ENCODE measurements at places on chromosomes 5 and 9. TPM values are rescaled to one million over a fixed set of nuclear protein-coding genes. Genes with fewer than 3 reads are reported as not detected.

Gene ANKRD34B
- 0.05 TPM for total RNA-seq

Gene DMRTA1
- total RNA-seq, result 2.7 TPM

GRCh38 chr5:8954801-8955200 is 591.1 kb downstream of the SEMA5A start:
- H3K4me3 ChIP-seq, result no peak overlapping the region
- DNase-seq, result no peak
- H3K36me3 ChIP-seq, result no peaks in the 10 kb centered on the region
- H3K4me1 ChIP-seq, result peaks cover 21% of the 10 kb centered on the region

Gene CDO1
- 27.6 TPM for total RNA-seq

DNA sequence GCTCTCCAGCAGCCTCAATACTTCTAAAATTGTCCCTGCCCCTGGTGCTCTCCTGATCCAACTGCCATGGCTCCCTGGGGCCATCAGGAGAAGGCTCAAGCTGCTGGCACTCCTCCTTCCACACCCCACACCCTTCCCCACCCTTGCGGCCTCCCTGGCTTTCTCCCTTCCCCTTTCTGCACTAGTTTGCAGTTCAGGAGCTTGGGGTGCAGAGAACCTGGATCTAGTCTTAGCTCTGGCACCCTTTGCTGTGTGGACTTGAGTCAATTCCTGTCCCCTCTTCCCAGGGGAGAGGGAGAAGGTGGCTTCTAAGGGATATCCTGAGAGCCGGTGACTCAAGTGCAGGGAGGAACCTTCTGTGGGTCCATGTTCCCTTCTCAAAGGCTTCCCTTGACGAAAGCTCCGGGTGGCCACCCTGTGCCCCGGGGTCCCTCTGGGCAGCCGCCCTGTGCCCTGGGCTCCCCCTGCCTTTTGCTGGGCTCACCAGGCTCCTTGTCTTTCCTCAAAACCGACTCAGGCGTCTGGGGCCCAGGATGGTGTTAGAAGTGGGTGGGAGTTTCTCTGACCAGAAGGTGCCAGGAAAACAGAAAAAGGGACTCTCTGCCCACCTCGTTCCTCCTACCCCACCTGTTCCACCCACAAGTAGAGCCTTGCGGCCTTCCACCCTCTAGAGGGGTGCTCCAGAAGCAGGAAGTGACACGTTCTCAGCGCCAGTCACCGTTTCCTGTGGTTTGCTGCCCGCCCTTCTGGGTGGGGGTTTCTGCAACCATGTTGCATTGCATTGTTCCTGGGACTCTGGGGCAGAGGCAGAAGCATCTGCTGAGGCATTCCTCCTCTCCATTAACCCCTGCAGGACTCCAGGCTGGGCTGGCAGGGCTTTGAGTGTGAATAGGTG is 15.0 kb downstream of the GLIPR2 start:
- no peaks in the 10 kb centered on the region for H3K27me3 ChIP-seq
- H3K36me3 ChIP-seq, result peaks cover 5% of the 10 kb centered on the region
- no peak for DNase-seq
- no peak overlapping the region for H3K4me3 ChIP-seq

DNA sequence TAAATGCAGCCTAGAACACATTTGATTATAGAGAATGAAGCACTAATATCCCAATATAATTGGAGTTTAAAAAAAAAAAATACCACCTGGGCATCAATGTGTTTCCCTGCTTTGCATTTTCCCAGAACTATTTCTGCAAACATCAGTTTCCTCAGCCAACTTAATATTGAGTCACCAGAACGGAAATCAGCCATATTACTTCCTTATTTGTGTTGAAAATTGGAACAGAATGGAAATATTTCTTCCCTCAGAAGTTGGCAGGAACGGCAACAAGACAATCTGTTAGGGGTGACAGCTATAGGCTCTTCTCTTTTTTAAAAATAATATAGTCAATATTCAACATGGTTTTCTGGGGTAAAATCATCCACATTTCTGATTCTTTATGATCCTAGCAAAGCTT is 4.0 kb downstream of the MFAP3 start:
- no peak overlapping the region for H3K4me3 ChIP-seq
- DNase-seq, result no peak
- H3K36me3 ChIP-seq, result no peaks in the 10 kb centered on the region
- peaks cover 21% of the 10 kb centered on the region for H3K4me1 ChIP-seq

Gene BTNL8
- not detected for total RNA-seq

- peaks cover 7% of the 10 kb centered on the region for H3K27me3 ChIP-seq
- H3K36me3 ChIP-seq, result peaks cover 4% of the 10 kb centered on the region
- H3K27ac ChIP-seq, result no peak overlapping the region
- H3K4me1 ChIP-seq, result peaks cover 43% of the 10 kb centered on the region
These were observed 111.9 kb downstream of the NTRK2 start for GRCh38 chr9:84781458-84781857.

Gene SOHLH1
- total RNA-seq, result not detected

Gene SOX30
- not detected for total RNA-seq

- H3K27me3 ChIP-seq, result no peaks in the 10 kb centered on the region
- H3K4me3 ChIP-seq, result no peak overlapping the region
- no peak overlapping the region for H3K27ac ChIP-seq
- H3K4me1 ChIP-seq, result no peaks in the 10 kb centered on the region
- no peak for DNase-seq
- no peaks in the 10 kb centered on the region for H3K36me3 ChIP-seq
These were observed 1237.8 kb upstream of the ACO1 start for GRCh38 chr9:31146485-31147166.

DNA sequence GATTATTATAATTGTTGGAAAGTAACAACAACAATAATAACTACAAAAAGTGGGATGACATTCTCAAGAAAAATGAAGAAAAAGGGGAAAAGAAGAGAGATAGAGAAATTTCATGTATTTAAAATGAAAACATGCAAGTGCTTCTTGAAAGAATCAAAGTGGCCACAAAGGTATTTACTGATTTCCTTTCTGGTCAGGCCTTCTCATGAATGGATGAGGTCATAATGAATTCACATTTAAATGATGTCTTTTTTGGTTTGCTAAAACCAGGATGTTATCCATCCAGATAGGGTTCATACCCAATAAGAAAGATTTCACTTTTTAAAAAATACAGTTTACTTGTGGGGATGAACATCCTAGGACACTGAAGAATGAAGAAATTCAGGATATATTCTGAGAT is 446.4 kb upstream of the PTGER4 start:
- H3K4me1 ChIP-seq, result no peaks in the 10 kb centered on the region
- no peaks in the 10 kb centered on the region for H3K36me3 ChIP-seq
- DNase-seq, result no peak
- H3K4me3 ChIP-seq, result no peak overlapping the region

DNA sequence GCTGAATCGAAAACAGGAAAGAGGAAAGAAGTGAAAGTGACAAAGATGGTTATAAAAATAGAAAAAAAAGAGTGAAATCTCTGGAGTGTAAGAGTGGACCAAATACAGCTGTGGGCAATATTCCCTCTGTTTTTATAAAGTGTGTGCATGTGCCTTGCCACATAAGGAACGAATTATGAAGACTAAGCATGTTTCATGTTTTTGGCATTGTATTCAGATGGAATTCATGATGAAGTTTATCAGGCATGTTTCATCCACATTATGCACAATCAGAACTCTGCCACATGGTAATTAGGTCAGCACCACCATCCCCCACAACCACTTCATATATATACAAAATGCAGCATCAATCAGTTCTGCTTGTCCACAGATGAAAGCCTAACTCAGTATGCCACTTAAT is 348.0 kb downstream of the ZNF608 start:
- H3K4me3 ChIP-seq, result no peak overlapping the region
- no peaks in the 10 kb centered on the region for H3K36me3 ChIP-seq
- no peak for DNase-seq
- H3K27me3 ChIP-seq, result no peaks in the 10 kb centered on the region
- H3K27ac ChIP-seq, result no peak overlapping the region

Gene CYSRT1
- total RNA-seq, result 1.2 TPM

Gene INSL4
- not detected for total RNA-seq

DNA sequence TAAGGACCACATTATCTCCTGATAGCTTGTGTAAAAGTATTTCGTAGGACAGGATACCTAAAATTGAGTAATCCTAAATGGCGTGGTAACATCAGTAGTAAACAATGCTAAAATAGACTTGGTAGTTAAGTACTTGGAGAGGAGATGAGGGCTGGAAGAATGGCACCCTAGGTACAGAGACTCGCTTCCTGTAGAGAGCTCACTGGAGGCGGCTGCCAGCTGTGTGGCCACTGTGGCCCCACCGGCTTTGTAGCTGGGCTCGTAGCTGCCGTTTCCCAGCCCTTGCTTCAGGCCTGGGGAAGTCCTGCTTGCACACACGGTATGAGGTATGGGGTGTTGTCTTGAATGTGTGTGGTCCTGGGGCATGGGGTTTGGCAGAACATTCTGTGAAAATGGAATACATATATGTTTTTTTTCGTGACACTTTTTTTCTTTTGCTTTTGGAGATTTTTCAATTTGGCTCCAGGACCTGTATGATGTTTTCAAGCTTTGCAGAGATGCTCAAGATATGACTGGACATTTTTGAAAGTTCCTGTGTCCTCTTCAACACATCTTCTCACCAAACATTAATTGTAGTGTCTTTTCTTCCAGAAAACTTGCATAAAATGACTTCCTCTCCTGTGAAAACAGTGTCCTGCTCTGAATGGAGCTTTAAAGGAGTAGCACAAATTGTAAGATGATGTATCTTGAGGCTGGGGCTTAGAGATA is 58.0 kb downstream of the RCL1 start:
- H3K36me3 ChIP-seq, result peaks cover 7% of the 10 kb centered on the region
- no peak overlapping the region for H3K4me3 ChIP-seq
- no peaks in the 10 kb centered on the region for H3K27me3 ChIP-seq
- no peak overlapping the region for H3K27ac ChIP-seq

Gene ARHGEF37
- total RNA-seq, result 2.3 TPM

- no peaks in the 10 kb centered on the region for H3K27me3 ChIP-seq
- no peak overlapping the region for H3K27ac ChIP-seq
- H3K36me3 ChIP-seq, result no peaks in the 10 kb centered on the region
- no peak overlapping the region for H3K4me3 ChIP-seq
- no peaks in the 10 kb centered on the region for H3K4me1 ChIP-seq
These were observed 314.1 kb upstream of the PTGER4 start for GRCh38 chr5:40365342-40366330.

DNA sequence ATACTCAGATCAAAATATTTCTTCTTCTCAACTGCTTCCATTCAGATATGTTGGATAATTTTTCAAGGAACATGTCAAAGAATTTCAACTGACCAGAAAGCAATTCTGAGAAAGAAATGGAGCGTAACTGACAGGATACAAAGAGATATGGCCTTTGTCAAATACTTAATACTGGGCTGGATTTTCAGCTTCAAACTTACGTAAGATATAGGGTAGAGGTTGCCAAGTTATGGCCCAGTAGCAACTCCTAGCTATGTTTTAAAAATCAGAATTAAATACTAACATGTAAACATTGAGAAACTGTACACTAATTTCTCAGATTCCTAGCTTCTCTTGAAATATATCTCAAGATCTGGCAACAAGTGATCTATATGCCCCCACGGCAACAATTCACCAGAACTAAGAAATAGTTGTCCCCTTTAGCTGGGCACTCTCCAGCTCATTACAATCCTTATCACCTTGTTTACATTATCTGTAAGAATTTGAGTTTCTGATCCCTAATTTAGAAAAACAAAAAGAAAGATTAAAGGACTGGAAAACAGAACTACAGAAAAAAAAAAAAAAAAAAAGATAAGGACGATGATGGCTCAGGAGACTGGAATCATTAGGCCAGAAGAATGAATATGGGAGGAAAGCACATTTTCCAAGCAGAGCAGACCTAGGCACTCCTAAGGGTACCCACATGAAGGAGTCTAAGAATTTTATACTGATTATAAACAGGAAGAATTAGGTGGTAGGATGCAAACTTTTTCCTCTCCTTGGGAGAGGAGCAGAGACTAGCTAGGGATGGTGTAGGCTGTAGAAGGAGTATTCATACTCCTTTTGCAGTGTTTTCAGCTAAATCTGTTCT is 23.0 kb downstream of the INIP start:
- no peak for DNase-seq
- H3K4me1 ChIP-seq, result no peaks in the 10 kb centered on the region
- H3K36me3 ChIP-seq, result peaks cover 31% of the 10 kb centered on the region
- no peak overlapping the region for H3K4me3 ChIP-seq

- no peak overlapping the region for H3K27ac ChIP-seq
- no peaks in the 10 kb centered on the region for H3K27me3 ChIP-seq
- DNase-seq, result no peak
These were observed 250.8 kb downstream of the DMRT2 start for GRCh38 chr9:1300941-1301340.

DNA sequence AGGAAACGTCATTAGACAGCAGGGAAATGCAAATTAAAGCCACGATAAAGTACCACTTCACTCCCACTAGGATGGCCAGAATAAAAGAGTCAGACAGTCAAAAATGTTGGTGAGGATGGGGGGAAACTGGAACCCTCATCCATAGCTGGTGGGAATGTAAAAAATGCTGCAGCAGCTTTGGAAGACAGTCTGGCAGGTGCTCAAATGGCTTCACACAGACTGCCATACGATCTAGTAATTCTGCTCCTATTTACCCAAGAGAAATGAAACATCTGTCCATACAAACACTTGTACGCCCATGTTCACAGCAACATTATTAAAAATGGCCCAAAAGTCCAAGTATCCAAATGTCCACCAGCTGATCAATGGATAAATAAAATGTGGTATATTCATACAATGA is 158.9 kb upstream of the PHYKPL start:
- no peaks in the 10 kb centered on the region for H3K27me3 ChIP-seq
- H3K27ac ChIP-seq, result no peak overlapping the region
- no peak for DNase-seq
- no peaks in the 10 kb centered on the region for H3K36me3 ChIP-seq
- no peak overlapping the region for H3K4me3 ChIP-seq

DNA sequence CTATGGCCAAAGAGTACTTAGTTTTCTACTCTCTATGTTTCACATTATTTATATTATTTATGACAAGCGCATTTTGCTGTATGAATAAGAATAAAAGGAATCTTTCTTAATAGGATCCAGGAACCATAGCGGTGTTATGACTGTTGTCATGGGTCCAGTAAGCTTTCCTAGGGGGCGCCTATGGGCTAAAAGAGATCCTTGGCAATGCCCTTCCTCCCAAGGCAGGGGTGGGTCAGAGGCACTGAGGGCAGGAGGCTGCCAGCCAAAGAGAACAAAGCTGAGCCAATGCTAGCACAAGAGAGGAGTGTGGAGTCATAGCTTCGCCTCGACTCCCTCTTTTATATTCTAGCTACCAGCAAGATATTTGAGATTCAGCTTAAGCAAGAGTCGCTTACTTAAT is 98.4 kb upstream of the GNAQ start:
- no peak overlapping the region for H3K4me3 ChIP-seq
- H3K36me3 ChIP-seq, result no peaks in the 10 kb centered on the region
- H3K4me1 ChIP-seq, result peaks cover 46% of the 10 kb centered on the region

Gene SHISAL2B
- total RNA-seq, result 0.55 TPM

GRCh38 chr5:178474562-178475184 is 115.5 kb downstream of the COL23A1 start:
- peaks cover 4% of the 10 kb centered on the region for H3K36me3 ChIP-seq
- H3K27ac ChIP-seq, result no peak overlapping the region
- no peak for DNase-seq

- H3K36me3 ChIP-seq, result peaks cover 11% of the 10 kb centered on the region
- no peak overlapping the region for H3K27ac ChIP-seq
- DNase-seq, result no peak
- no peaks in the 10 kb centered on the region for H3K4me1 ChIP-seq
These were observed 754.7 kb upstream of the CDH6 start for GRCh38 chr5:30438785-30439184.

- no peak overlapping the region for H3K27ac ChIP-seq
- no peaks in the 10 kb centered on the region for H3K27me3 ChIP-seq
- no peak overlapping the region for H3K4me3 ChIP-seq
These were observed 6.2 kb downstream of the DCANP1 start for GRCh38 chr5:135440916-135441315.

Gene OTP
- total RNA-seq, result 3.1 TPM

- H3K4me3 ChIP-seq, result no peak overlapping the region
- H3K27me3 ChIP-seq, result no peaks in the 10 kb centered on the region
- no peaks in the 10 kb centered on the region for H3K36me3 ChIP-seq
These were observed 662.8 kb downstream of the PTPRD start for GRCh38 chr9:9949978-9950377.
